ENCODE measurements at places on chromosomes 13 and 19. TPM values are rescaled to one million over a fixed set of nuclear protein-coding genes. Genes with fewer than 3 reads are reported as not detected.

- DNase-seq, result no peak
These were observed 194.1 kb downstream of the USP12 start for GRCh38 chr13:26977541-26977940.

- peak; percentile 14 for DNase-seq
These were observed 1.3 kb upstream of the ZIC2 start for GRCh38 chr13:99980201-99980823.

DNA sequence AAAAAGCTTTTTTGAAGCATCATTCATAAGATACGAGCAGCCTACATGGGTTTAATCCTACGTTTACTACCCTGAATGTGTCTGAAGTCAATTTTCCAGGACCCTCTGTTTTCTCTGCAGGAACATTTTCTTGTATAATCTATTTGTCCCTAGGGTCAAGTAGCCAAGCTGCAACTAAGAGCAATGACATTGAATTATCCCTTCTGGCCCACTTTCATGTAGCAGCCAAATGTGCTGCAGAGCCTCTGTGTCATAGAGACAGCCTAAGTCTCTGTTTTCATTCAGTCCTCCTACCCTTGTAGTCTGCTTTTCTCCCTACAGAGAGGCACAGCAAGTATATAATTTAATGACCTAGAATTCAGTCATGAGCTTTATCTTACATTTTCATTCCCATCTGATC is 82.1 kb downstream of the ZAR1L start:
- DNase-seq, result no peak

GRCh38 chr19:56601375-56601774 is 6.3 kb downstream of the ZNF71 start:
- no peak for DNase-seq

- no peak for DNase-seq
These were observed at the start of gene SLC27A5 for GRCh38 chr19:58511353-58512208. Gene SLC27A5 (minus strand): TSS chr19:58511992. CDS start chr19:58511955, 37 bp downstream.

DNA sequence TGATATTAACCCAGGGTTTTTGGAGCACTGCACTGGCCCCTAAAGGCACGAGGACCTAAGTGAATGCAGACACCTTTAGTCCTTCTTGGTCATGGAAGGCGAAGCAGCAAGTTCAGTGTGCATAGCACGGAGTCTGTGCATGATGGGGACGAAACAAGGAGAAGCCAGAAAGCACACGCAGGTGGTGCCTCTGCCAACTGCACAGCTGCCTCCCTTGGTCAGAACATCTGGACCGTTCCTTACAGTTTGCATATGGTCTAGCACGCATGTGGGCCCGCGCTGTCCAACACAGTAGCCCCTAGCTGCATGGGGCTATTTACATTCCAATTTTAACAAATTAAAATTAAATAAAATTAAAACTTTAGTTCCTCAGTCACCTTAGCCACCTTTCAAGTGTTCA is 44.0 kb downstream of the FLT3 start:
- DNase-seq, result no peak

DNA sequence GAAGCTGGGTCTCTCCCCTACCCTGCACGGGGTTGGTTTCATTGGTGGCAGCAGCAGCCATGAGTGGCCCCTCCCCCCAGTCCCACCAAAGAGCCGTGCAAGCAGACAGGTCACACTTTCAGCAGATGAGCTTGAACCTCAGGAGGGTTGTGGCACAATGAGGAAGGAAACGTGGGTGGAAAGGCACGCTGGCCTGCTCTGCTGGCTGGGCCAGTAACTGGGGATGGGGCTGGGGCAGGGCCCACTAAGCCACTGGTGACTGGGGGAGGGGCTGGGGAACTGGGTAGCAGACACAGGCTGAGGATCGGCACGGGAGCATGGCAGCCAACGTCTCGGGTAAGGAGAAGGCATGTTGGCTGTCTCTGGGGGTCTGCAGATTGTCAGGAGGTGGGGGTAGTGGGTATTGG is at the start of gene P2RY11:
Gene P2RY11 (plus strand): TSS at position 289 of the 407 bp plus-strand sequence. CDS start 29 bp downstream, at position 318.
- no peak for DNase-seq

DNA sequence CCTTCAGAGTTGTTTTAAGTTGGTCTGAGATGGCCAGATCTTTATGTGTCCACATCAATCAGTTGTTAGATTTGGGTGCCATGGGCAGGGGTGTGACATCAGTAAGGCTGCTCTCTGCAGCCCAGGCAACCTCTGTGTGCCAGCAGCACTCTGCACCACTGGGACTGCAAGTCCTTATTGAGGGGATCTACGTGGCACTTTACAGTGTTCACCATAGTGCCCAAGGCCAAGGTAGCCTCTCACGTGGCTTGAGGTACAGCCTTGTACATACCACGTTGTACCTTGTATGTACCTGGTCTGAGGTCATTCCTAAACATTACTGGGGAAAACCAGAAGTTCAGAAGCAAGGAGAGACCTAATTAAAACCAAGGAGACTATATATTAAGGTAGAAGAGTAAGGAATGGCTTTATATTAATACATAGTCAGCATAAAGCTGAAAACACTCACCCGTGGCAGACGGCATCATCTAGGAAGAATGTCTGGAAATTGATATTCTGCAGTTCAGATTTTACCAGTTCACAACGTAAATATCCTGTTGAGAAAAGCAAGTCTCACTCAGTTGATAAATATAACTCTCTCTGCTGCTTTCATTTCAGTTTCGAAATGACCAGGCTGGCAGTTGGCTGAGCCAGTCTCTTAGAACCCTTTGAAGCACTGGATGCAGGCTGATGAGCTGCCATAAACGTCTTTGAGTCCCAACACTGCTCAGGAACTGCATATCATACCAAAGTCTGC is 128.8 kb downstream of the ZDHHC20 start:
- no peak for DNase-seq

DNA sequence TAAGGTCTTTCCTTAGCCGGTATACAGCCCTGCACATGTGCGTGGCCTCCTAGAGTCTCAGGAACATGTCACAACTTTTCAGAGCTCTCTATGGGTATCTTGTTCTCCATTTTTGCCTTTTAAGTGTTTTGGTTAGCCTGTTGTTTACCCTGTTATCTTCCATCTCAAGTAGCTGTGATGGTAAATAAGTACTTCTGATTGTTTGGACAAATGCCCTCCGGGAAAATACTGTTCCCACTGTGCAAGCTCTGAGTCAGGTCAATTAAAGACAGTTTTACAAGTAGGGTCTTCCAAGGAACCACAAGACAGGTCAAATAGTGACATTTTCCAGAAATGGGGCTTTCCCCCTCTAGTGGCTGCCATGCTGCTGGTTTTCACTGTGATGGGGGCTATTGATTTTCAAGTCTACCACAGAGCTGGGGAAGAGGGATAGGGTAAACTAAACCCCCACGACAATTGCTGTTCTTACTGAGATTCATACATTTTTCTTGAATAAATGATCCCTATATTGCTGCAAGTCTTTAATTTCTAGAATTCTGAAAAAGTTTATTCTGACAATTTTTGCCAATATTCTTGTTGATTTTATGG is 109.5 kb downstream of the TM9SF2 start:
- DNase-seq, result no peak

GRCh38 chr19:57068921-57069697 is 50.7 kb upstream of the USP29 start:
- no peak for DNase-seq

VSIG10L gene
- 2.3 TPM for total RNA-seq

ZNF253 gene
- 9.5 TPM for total RNA-seq

LEUTX gene
- not detected for total RNA-seq

Measured in skin of body (tissue), 3 donors.